ENCODE measurements at places on chromosomes 2 and 18.

DNA sequence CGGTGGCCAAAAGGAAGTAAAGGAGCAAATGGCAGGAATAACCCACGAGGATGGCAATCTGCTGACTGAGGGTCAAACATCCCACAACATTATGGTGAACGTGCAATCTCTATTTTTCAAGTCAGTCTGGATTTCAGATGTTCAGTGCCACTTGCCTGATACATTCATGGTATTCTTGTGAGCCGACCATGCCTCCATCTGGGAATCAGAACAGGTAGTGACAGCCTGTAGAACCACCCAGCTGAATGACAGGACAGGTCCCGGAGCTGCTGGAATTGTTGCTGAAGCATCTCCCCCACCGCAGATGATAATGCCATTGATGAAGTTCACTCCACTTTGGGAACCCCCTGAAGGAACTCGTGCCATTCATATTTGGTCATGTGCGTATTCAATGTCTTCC is 123.2 kb downstream of the CAPN13 start:
- no peak for DNase-seq

- no peak for DNase-seq
Measured at GRCh38 chr2:127932199-127932876, 46.6 kb upstream of the AMMECR1L start.

GRCh38 chr2:53911434-53912189 is 51.8 kb upstream of the GPR75 start:
- DNase-seq: no peak

- peak; percentile 10 for DNase-seq
Measured at GRCh38 chr2:222982010-222982908, 69.7 kb upstream of the KCNE4 start.

- no peak for DNase-seq
Measured at GRCh38 chr2:9650119-9650821, 19.5 kb upstream of the YWHAQ start.

GRCh38 chr2:2501454-2502200 is 170.6 kb upstream of the MYT1L start:
- DNase-seq: no peak

DNA sequence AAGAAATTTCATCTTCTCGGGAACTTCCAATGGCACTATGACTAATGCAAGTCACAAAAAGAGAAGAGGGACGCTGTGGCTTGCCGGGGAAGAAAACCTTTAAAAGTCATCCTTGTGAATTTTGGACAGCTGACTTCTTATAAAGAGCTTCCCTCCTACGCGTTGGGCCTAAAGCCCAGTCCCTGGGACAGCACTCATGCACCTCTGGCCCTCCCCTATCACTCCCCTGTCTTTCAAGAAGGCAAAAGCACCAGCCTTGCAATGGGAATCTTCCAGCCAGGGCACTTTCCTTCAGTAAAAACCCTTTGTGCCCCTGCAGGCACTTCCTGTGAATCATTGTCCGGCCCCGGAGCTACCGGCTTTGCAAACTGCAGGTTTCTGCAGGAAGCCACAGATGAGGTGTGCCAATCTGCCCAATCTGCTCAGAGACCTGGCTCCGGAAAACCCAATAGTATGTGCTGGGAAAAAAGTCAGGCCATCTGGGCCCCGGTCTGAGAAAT is 7.1 kb downstream of the MREG start:
- no peak for DNase-seq

DNA sequence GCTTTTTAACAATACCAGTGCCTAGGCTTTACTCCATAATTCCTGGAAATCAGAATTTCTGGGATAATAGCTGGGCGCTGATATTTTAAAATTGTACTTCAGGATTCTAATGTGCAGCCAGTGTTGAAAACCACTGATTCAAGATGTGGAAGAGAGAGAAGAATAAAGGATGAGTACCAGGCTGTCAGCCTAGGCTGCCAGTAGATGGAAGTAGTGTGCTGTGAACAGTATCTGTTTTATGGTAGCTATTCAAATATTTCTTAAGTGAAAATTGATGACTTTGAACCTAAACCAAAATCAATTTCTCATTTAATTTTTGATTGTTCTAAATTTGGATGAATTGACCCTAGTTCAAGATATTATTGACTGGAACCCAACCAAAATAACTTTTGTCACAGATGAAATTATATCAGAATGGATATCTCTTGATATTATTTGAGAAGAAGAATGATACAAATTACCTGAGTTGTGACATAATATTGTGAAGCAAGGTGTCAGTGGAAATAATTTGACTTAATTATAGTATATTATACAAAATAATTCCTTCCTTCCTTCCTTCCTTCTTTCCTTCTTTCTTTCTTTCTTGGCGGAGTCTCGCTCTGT is 88.0 kb downstream of the COMMD1 start:
- no peak for DNase-seq

DNA sequence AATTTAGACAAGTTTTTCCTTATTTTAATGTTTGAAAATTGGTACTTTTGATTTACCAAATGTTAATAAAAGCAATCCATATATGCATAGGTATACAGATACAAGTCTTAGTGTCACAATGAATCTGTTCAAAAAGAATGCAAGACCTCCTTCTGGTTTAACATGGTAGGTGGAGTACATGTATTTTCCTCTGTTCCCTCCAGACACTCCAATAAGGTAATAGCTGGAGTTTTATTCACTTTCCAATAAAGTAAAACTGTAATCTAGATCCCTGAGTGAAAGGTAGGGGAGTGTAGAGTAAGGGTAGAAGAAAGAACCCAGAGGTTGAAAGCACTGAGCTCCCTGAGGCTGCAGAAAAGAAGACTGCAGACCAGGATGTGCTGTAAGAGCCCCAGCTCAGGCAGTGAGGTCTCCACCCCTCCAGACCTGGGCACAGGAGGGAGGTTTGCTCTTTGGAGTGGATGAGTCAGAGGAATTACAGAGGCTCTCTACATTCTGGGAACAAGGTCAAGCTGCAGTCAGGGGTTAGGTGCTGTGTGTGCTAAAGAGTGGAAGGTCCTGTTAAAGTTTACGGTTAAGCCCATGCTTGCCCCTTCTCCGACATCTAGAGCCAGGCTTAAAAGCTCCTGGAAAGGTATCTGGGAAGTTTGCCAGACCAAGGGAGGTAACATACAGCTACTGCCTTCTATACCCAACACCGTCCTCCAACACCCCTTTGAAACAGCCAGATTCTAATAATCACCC is 27.6 kb upstream of the STAT1 start:
- no peak for DNase-seq

- no peak for DNase-seq
Measured at GRCh38 chr2:207546822-207547221, 17.1 kb downstream of the CREB1 start.

DNA sequence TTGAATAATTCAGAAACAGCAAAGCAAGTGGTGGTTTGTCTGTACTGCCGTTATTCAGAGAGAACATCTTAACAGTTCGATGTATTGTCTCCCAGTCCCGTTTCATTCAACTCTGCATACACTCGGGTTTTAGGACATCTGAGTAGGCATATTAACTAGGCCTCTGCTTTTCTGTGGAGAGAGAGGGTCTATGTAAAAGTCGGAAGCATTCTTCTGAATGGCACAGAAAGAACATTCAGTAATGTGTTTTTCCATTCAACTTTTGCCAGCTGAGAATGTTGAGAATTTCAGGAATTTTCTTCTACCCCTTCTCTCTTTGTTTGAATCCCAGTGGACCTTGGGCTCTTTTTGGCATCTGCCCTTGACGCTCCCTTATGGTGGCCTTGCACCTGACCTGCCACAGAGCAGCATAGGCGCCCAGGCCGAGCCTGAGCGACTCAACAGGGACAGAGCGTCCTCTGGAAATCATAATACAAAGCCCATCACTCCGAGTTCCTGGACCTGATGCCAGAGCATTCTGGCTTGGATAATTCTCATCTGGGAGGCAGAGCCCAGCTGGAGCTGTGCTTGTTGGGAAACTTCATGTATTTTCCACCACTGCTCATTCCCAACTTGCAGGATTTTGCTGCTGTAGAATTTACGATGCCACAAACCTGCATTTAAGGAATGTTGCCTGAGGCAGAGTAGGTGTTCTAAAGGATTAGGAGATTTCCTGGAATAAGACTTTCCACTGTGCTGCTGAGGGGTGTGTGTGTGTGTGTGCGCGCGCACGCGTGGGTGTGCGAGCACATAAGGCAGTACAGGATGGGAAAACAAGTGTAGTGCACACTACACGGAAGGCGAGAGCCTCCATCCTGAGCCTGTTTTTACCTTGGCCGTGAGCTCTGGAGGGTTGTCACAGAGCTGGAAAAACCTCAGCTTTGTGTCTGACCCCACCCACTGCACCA is 77.2 kb upstream of the TXNDC2 start:
- DNase-seq: peak; percentile 41

DNA sequence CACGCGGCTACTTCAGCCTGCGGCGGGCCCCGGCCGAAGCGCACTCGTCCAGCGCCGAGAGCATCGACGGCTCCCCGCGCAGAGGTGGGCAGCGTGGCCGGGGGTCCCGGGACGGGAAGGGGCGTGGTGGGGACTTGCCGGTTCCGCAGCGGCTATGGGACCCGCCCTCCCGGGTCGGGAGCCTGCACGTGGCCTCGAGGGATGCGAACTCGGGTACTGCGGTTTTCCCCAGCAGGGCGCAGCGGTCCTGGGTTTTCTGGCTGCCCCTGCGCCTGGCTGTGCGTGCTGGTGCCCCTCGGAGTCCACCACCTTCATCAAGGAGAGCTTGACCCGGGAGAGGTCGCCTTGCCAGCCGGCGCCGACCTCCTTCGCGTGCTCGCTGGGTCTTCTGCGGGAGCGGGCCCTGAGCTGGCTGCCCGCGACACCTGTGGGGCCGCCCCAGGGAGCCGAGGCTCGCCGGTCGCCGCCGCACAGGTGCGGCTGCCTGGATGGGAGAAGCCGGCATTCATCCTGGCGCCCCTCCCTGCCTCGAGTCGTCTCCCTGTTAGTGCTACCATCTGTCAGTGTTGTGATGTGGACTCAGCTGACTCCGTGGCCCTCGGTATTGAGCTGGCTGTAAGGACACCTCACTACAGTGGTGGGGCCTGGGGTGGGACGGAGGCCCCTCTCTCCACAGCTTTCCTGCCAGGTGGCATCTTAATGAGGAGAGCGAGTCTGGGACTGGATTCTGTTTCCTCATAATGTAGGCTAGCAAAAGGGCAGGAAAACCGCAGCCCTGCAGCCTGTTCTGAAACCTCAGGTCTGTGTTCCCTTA is 177.3 kb downstream of the AGAP1 start:
- DNase-seq: no peak

GRCh38 chr2:131104487-131105155 is 515 bp upstream of the PLEKHB2 start:
- DNase-seq: no peak

DNA sequence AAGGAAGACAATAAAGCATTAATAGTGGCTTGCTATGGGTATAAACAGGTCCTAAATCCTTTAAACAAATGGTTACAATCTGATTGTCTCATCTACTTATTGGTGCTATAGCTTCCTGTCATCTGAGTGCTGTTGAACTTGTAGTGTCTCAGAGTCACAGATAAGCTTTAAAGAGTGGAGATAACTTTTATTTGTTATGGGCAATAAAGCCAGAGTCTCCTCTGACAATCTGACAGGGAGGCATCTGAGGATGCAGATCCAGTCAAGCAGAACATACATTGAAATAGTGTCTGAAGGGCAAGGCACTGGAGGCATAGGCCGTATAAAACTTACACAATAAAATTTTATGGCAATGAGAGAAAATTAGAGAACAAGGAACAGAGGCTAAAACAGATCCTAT is 1132.4 kb upstream of the CDH2 start:
- no peak for DNase-seq

DNA sequence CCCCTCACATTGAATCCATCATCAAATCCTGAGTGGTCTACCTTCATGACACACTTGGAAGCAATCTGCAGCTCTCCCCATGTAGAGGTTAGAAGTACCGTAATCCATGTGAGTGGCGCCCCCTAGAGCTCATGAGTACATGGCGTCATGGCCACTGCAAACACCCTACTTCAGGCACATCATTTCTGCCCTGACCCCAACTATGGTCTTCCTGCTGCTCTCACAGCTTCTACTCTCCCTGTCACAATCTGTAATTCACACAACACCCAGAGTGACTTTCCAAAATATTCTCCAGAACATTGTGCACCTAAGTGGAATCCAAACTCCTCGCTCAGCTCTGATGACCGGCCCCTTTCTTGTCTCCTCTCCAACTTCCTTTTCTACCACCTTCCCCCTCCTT is 141.9 kb downstream of the ANKRD44 start:
- peak; percentile 19 for DNase-seq

- no peak for DNase-seq
Measured at GRCh38 chr18:61606068-61606660, 272.9 kb downstream of the CDH20 start.

DNA sequence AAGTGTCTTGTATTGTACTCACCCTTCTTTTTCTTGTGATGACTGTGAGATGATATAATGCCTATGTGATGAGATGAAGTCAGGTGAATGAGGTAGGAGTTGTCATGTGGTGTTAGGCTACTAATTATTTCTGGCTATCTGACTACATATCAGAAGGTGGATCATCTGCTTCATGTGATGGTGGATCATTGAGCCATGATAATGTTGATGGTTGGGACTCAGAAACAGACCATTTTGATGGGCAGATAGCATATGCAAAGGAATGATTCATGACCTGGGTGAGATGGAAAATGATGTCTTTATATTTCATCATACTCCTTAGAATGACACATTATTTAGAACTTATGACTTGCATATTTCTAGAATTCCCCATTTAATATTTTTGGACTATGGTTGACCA is 19.5 kb downstream of the ANKRD30B start:
- no peak for DNase-seq

GRCh38 chr2:26559556-26559955 is 81.6 kb downstream of the CIB4 start:
- DNase-seq: no peak

All from hypothalamus (tissue), 51 donors.